CD14-positive monocyte (primary cell): ENCODE measurements at places on chromosomes 11 and 22. TPM values are rescaled to one million over a fixed set of nuclear protein-coding genes. Genes with fewer than 3 reads are reported as not detected.

DNA sequence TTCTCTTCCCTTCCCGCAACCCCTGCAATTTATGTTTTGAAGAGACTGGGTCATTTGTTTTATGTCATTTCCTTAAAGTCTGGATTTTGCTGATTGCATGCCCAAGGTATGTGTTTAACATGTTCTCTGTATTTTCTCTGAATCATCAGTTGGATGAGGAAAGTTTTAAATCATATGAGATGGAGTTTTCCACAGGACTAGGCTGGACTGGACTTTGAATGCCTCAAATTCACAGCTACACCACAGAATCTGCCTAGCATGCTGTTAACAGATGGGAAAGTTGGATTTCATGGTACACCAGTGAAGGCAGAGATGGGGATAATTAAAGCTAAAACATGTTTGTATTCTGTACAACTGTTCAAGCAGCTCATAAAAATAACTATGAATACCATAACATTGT, 62.6 kb downstream of the CWC15 start:
- H3K4me1 ChIP-seq = no peaks in the 10 kb centered on the region
- no peak overlapping the region for H3K27ac ChIP-seq
- DNase-seq = no peak
- no peaks in the 10 kb centered on the region for H3K27me3 ChIP-seq

DNA sequence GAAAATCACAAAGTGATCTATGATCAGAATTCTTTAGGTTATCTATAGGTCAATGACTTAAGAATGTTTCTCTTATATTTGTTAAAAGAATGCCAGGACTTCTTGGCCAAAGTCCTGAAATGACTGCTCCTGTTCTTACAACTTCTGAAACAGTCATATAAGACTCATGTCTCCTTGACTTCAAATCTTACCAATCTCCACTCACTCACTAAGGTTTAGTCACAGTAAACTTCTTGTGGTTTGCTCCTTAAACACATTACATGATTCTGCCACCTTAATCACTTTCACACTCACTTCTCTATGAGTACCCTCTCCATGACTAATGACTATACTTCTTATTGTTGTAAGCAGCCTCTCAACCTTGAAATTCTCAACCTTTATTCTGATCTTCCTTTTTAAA, 648.7 kb upstream of the CCDC179 start:
- no peaks in the 10 kb centered on the region for H3K27me3 ChIP-seq
- no peak overlapping the region for H3K4me3 ChIP-seq
- no peaks in the 10 kb centered on the region for H3K4me1 ChIP-seq
- H3K36me3 ChIP-seq = no peaks in the 10 kb centered on the region
- H3K27ac ChIP-seq = no peak overlapping the region

DNA sequence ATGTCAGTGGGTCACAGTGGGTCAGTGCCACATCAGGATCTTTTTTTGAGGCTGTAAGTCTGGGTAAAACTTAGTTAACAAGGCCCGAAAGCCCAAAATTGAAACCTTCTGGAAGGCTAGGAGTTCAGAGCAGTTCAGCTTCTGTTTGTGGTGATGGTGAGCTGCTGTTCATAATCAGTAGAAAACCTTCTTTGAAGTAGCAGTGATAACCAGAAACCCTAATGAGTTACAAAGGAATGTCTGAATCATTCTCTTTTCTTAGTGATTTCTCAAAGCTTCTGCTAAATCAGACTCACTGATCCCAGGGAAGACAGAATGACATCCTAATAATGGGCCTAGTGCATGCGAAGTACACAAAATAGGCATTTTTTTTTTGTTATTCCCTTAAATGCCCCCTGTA, 124.7 kb downstream of the PARVA start:
- no peak overlapping the region for H3K4me3 ChIP-seq
- DNase-seq = no peak
- H3K27ac ChIP-seq = no peak overlapping the region
- H3K27me3 ChIP-seq = no peaks in the 10 kb centered on the region
- no peaks in the 10 kb centered on the region for H3K4me1 ChIP-seq
- no peaks in the 10 kb centered on the region for H3K36me3 ChIP-seq

DNA sequence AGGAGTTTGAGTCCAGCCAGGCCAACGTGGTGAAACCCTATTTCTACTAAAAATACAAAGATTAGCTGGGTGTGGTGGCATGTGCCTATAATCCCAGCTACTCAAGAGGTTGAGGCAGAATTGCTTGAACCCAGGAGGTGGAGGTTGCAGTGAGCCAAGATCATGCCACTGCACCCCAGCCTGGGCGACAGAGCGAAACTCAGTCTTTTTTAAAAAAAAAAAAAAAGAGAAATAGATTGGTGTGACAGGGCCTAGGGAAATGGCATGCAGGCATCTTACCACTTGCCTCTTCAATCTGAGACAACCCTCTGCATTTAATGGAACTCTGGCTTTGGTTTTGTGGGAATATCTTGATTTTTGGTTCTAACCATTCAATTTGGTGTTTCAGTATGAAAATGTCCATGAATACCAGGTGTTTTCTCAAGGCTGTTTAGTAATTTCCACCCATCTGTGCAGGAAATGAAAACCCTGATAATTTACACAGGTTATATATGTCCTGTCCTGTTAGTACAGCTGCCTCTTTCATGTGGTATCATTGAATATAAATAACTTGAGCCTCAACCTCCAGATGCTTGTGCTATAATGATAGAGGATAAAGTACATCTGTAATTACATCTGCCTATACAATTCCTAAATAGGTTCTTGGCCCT, 8.4 kb downstream of the XBP1 start:
- peaks cover 48% of the 10 kb centered on the region for H3K36me3 ChIP-seq
- H3K4me3 ChIP-seq = no peak overlapping the region
- H3K27me3 ChIP-seq = no peaks in the 10 kb centered on the region
- DNase-seq = no peak

- DNase-seq = no peak
- H3K36me3 ChIP-seq = no peaks in the 10 kb centered on the region
- H3K4me3 ChIP-seq = peak overlapping the region; percentile 33
These were observed 15.1 kb downstream of the OR10V1 start for GRCh38 chr11:59698506-59698905.

DNA sequence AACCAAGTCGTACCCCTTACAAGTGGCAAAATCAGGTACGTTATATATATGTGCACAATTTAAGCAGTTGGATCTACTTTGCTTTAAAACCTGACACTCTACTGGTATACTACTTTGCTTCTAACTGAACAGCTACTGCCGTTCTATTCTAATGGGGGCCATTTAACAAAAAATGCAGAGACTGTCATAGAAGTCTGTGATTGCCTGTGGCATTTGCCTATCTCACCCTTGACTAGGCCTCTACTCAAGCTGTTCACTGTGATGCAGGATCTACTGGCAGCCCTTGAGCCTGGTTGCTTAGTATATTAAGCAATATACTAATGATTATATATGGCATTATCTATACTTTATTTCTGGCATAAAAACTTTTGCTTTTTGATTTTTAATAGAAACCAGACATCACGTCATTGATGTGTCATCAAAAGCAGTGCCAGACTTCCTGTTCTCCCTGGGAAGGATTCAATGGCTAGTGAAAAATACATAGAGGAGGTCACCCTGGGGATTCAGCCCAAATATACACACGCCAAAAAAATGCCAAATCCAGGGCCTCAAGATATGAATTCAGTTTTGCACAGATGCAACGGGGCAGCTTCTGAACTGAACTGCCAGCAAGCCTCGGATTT, 40.0 kb upstream of the FIBIN start:
- no peak overlapping the region for H3K27ac ChIP-seq
- no peak overlapping the region for H3K4me3 ChIP-seq
- no peak for DNase-seq
- H3K27me3 ChIP-seq = no peaks in the 10 kb centered on the region
- H3K36me3 ChIP-seq = no peaks in the 10 kb centered on the region
- H3K4me1 ChIP-seq = no peaks in the 10 kb centered on the region

- no peak overlapping the region for H3K4me3 ChIP-seq
- peak overlapping the region; percentile 47 for H3K27ac ChIP-seq
- no peaks in the 10 kb centered on the region for H3K27me3 ChIP-seq
- no peak for DNase-seq
- peaks cover 56% of the 10 kb centered on the region for H3K36me3 ChIP-seq
- peaks cover 89% of the 10 kb centered on the region for H3K4me1 ChIP-seq
These were observed 13.8 kb downstream of the JAML start for GRCh38 chr11:118211006-118211405.

- peaks cover 32% of the 10 kb centered on the region for H3K27me3 ChIP-seq
- no peak for DNase-seq
- no peaks in the 10 kb centered on the region for H3K36me3 ChIP-seq
- H3K4me1 ChIP-seq = no peaks in the 10 kb centered on the region
- H3K27ac ChIP-seq = no peak overlapping the region
These were observed 1165.1 kb downstream of the LRRC4C start for GRCh38 chr11:40294349-40294735.

GRCh38 chr11:66080055-66080817, 10.2 kb downstream of the PACS1 start:
- peak overlapping the region; percentile 89 for H3K27ac ChIP-seq
- no peak overlapping the region for H3K4me3 ChIP-seq
- H3K36me3 ChIP-seq = peaks cover 18% of the 10 kb centered on the region
- DNase-seq = peak; percentile 63

DNA sequence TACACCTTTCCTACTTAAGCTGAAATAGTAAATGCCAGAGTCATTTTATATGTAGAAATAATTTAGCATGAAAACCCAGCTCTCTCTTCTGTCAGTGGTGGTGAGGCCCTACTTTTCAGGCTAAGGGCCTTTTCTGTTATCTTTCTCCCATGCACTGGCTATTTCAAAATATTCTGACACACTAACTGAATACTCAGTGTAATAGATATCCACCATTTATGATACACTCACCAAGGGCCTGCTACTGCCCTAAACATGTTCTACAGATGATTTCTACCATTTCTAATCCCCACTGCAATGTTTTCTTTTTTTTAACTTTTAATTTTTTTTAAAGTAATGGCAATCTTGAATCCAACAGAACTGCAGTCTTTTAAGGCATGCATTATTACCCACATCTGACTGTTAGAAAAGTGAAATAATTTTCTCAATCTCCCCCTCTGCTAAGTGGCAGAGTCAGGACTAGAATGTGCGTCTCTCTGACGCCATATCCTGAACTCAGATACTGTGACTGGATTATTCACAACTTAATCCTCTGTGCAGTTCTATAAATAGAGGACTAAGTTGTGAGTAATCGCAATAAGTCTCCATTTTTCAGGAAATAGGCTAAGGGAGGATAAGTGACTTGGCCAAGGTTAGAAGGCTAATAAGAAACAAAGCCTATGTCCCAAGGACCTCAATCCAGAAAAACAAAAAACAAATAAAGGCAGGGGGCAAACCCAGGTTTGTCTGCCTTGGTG, 44.0 kb downstream of the GRAMD1B start:
- H3K36me3 ChIP-seq = no peaks in the 10 kb centered on the region
- peaks cover 30% of the 10 kb centered on the region for H3K4me1 ChIP-seq
- H3K27ac ChIP-seq = peak overlapping the region; percentile 49
- DNase-seq = peak; percentile 74
- no peak overlapping the region for H3K4me3 ChIP-seq

GRCh38 chr11:1639102-1639620, 9.6 kb downstream of the KRTAP5-5 start:
- H3K27ac ChIP-seq = no peak overlapping the region
- H3K36me3 ChIP-seq = no peaks in the 10 kb centered on the region
- no peak for DNase-seq
- H3K4me3 ChIP-seq = no peak overlapping the region
- no peaks in the 10 kb centered on the region for H3K27me3 ChIP-seq
- H3K4me1 ChIP-seq = no peaks in the 10 kb centered on the region

- peaks cover 28% of the 10 kb centered on the region for H3K4me1 ChIP-seq
- H3K27ac ChIP-seq = no peak overlapping the region
- H3K27me3 ChIP-seq = no peaks in the 10 kb centered on the region
These were observed 55.7 kb downstream of the CD82 start for GRCh38 chr11:44621140-44621681.

L3MBTL2 gene
- polyA plus RNA-seq = 14.1 and 15.2 TPM in 2 replicates

CHRM1 gene
- polyA plus RNA-seq = not detected

CARD18 gene
- polyA plus RNA-seq = not detected

PLAAT4 gene
- 101 TPM for polyA plus RNA-seq

PANX3 gene
- polyA plus RNA-seq = not detected

SUN2 gene
- polyA plus RNA-seq = 159 and 211 TPM in 2 replicates

KCNJ5 gene
- not detected for polyA plus RNA-seq

SERPING1 gene
- polyA plus RNA-seq = 7.3 and 14.6 TPM in 2 replicates

RTN4R gene
- not detected for polyA plus RNA-seq

DDIAS gene
- polyA plus RNA-seq = 3.6 and 6.0 TPM in 2 replicates
